Dermis microvascular lymphatic vessel endothelial cell (primary cell): ENCODE measurements at places on chromosomes 5 and 9. TPM values are rescaled to one million over a fixed set of nuclear protein-coding genes. Genes with fewer than 3 reads are reported as not detected.

DNA sequence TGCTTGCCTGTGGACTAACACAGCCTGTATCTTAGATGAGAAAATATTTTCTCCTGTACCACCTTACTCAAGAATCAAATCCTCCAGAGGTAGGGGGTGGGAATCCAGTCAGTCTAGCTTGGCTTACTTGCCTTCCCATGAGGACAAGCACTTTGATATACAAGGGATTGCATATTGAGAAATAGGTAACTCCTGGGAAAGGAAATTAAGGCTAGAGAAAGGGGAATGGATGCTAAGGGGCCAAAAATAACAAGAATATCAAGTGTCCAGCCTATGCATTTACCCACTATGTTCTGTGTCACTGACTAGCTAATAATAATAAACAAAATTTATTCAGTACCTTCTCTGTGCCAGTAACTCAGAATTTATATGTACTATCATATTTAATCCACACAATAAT lies 21.4 kb upstream of the SNX2 start:
- DNase-seq, result no peak

DNA sequence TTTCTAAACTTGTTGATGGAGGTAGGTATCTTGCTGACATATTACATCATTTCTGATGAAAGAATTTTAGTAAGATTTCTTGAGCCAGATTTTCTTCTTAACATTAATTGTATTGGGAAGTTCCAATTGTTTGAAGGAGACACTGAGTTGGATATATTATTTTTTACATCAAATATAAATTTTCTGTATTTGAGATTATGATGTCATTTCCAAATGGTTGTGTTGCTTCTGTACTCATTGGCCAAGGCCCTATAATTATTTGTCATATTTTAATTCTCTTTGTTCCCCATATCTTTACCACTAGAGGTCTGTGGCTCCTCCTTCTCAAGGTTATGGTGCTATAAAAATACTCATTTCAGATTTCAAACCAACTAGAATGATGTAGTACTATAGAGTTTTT lies 53.4 kb downstream of the ITGA1 start:
- DNase-seq, result no peak

- peak; percentile 32 for DNase-seq
Measured at GRCh38 chr9:121463026-121463807, 36.4 kb downstream of the GGTA1 start.

DNA sequence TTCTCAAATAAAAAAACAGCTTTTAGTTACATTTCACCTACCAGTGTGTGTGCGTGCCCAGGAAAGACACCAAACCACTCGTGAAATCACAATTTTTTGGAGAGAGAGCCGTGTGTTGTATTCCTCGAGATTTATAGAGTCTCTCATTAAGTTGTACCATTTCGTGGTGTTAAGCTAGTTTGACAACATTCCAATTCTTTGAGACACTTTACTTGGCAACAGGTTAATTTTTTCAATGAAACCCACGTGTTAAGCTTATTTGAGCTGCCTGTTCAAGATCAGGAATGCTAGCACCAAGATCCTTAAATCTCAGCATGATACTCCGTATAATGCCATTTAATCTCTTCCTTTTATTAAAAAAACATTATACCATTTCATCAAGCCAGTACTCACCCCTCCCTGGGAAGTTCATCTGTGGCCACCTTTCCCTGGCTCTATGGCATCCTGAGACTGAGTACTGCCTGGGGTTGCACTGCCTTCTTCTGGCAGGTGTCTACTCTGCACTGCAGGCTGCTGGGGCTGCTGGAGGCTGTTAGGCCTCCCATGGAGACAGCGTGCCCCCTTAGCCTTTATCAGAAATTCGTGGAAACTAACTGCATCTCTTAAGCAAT lies 143.7 kb downstream of the ARHGAP26 start:
- DNase-seq, result no peak

DNA sequence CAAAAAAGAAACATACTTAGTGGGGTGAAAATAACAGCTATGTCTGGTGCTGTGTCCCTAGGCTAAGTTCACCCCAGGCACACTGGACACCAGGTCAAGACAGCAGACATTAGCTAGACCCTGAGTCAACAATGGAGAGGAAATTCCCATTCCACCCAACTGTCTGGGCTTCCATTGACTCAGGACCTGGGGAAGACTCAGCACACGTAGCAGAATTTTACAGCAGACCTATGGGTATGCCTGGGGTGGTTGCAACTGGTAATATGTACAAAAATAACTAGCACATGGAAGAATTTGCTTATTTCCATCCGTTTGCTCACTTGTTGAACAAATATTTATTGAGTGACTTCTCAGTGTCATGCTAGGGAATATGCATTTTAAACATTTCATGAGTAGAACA lies 117.0 kb downstream of the GAS1 start:
- DNase-seq, result no peak

- DNase-seq, result peak; percentile 65
Measured at GRCh38 chr5:97547999-97548738, 365.1 kb upstream of the RIOK2 start.

DNA sequence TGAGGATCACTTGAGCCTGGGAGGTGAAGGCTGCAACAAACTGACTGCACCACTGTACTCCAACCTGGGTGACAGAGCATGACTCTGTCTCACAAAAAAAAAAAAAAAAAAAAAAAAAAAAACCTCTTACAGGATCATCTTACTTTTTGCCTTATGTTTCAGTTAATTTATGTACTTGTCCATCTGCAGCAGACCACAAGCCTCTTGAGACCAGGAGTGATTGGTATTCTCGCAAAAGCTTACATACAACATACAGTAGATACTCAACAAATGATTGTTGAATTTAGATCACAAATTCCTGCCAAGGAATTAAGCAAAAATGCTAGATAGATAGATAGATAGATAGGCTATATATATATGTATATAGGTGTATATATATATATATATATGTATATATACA lies 12.4 kb downstream of the CEMIP2 start:
- DNase-seq, result no peak

DNA sequence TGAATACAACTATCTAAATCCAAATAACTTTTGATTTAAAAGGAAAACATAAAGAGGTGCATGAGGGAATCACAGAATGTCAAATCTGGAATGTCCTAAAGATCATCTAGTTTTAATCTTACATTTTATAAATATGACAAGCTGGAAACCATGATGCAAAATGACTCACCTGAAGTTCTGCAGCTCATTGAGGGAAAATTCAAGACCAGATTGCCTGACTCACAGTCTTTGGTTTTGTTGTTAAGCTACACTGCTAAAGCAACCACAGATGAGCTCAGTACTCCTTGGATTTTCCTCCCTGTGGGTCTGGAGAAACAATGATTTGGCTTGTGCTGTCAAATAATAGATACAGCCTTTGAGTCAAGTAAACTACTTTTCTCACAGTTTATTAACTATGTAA lies 19.1 kb upstream of the EDIL3 start:
- DNase-seq, result no peak

DNA sequence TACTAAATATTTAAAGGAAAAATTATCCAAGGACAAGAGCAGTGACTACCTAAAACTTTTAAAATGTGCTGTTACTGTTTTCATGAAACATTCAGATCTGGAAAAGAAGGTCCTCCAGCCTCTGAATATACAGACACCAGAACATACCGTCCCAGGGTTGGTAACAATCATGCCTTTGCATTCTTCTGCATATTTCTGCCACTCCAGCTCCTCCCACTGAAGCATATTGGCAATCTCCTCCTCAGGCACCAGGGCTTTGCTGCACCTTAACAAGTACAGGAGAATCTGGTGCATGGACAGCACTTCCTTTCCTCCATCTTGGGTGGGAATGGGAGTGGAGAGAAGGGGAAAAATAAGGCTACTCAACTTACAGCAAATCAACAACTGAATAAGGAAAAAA lies 60.0 kb downstream of the DROSHA start:
- DNase-seq, result no peak

DNA sequence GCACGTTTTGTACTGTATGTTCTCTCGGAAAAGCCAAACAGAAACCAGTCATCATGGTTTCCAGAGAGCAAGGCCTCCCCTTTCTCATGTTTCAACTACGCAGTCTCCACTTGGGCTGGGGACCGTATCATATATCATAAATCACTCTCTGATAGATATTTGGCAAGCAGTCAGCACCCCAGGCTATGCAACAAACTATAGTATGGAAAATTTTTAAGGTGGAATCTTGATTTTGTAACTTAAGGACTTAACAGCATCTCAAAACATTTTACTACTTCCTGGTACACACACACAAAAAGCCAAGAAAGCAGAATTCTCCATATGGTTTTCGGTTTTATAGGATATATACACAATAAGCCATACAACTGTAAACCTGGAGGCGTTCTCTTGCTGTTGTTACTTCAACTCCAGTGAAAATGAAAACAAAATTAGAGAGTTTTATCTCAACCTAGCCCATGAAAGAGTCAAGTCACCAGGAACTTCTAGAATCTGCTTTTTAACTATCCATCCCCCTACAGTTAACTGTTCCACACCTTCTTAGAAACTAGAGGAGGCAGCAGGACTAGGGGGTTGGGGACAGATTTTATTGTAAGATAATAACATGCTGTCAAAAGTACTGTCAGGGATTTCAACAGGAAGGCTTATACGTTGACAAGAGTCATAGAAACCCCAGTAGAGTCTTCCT lies 283.4 kb downstream of the NFIB start:
- peak; percentile 14 for DNase-seq

GRCh38 chr9:86731511-86732063 lies 215.7 kb downstream of the GAS1 start:
- DNase-seq, result no peak

- DNase-seq, result no peak
Measured at GRCh38 chr9:129209580-129209979, 31.5 kb upstream of the IER5L start.

DNA sequence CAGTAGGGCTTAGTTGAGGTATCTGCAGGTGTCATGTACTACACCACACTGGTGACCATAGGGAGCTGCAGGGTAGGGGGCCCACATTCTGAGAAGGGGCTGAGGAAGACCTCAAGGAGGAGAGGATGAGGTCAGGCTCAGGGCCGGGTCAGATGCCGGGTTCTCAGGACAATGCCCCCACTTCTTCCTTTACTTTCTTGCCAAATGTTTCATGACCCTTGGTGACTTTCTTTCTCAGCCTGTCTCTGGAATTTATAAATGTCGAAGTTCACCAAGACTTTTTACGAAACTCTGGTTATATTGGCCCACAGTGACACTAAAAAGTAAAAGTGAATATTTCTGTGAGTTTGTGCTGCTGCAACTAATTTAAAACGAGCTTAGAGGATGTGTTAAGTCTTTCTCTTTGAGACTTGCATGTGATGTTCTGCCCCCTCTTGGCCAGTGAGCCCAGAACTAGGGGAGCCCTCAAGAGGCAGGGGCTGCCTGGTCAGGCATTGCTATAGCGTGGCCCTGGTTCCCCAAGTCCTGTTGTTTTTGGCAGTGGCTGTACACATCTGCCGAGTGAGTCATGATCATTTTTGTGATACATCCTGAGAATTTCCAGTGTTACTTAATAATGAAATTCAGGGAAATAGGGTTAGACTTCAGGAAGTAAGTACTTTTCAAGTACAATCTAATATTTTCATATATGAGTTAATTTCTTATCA lies 11.2 kb downstream of the ACO1 start:
- peak; percentile 76 for DNase-seq

DNA sequence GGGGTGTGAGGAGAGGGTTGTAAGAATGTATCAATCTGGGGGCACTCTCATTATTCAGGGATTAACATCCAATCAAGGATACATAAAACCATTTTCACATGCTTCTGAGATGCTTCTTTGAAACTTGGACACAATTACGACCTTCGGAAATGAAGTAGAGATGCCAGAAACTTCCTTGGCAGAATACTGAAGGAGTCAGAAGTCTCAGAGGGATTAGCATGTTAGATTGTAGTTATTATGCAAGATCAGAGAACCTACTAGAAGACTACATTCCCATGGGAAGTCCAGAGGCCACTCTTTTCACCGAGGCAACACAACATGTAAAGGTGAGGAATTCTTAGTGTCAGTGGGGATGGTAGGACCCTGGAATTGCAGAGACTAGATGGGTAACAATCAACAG lies 5.1 kb upstream of the SLC22A4 start:
- DNase-seq, result no peak

DNA sequence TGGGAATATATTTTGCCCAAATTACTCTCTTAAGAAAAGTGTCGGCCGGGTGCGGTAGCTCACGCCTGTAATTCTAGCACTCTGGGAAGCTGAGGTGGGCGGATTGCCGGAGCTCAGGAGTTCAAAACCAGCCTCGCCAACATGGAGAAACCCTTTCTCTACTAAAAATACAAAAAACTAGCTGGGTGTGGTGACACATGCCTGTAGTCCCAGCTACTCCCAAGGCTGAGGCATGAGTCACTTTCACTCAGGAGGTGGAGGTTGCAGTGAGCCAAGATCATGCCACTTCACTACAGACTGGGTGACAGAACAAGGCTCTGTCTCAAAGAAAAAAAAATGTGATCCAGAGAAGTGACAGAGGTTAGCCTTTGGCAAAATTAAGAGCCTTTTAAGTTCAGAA lies 26.4 kb upstream of the TMEM171 start:
- no peak for DNase-seq

GRCh38 chr5:180669661-180670060 lies 20.3 kb upstream of the FLT4 start:
- no peak for DNase-seq

- peak; percentile 78 for DNase-seq
Measured at GRCh38 chr5:159928122-159928909, 12.0 kb downstream of the ADRA1B start.

- no peak for DNase-seq
Measured at GRCh38 chr5:120479066-120479465, 15.0 kb downstream of the PRR16 start.

- no peak for DNase-seq
Measured at GRCh38 chr5:179918742-179919486, 11.2 kb upstream of the TBC1D9B start.

Gene SLC12A7
- total RNA-seq, result 20.2 and 32.2 TPM in 2 replicates

Gene ALDH1A1
- 738 and 2,886 TPM in 2 replicates for total RNA-seq

Gene ARL14EPL
- under 0.01 and 0.13 TPM in 2 replicates for total RNA-seq

Gene ZNF483
- 1.6 and 1.8 TPM in 2 replicates for total RNA-seq

Gene LHX3
- not detected in 2 replicates for total RNA-seq

Gene PCDHB10
- total RNA-seq, result 0.39 and 1.0 TPM in 2 replicates

Gene PCDHGA8
- 0.64 and 1.1 TPM in 2 replicates for total RNA-seq

Gene CFAP90
- not detected in 2 replicates for total RNA-seq

Gene LHX6
- 1.9 and 3.2 TPM in 2 replicates for total RNA-seq

Gene MED10
- 8.7 and 13.8 TPM in 2 replicates for total RNA-seq

Gene FGFR4
- 2.4 and 4.2 TPM in 2 replicates for total RNA-seq

Gene FCN2
- not detected in 2 replicates for total RNA-seq
